Inflammatory macrophage treated with lipopolysaccharide for 1 hour (primary cell): ENCODE measurements at places on chromosomes 6 and 20.

GRCh38 chr6:165697171-165697570 lies 34.1 kb upstream of the PDE10A start:
- no peak for DNase-seq

GRCh38 chr6:14635934-14636591 lies 518.5 kb downstream of the CD83 start:
- DNase-seq = no peak

DNA sequence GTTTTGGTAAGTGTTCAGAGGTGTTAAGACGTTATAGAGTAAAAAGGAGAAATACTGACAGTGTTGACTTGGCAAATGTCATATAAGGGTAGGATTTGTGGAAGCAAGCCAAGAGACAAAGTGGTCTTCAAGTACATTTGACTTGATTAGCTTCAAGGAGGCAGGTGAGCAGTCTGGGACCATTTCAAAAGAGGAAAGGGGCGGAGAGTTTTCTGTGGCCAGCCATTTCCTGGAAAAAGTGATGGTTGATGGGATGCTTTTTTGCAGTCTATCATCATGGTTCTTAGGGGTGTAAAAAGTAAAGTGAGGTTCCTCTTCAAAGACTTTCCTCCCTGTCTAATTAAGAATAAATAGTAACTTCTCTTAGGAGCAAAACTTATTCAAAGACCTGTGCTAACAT lies 28.7 kb downstream of the FKBP1A start:
- no peak for DNase-seq

GRCh38 chr6:63844287-63844686 lies 208.7 kb downstream of the PHF3 start:
- DNase-seq = no peak

- no peak for DNase-seq
These were observed 24.6 kb downstream of the STK4 start for GRCh38 chr20:44990957-44991356.

DNA sequence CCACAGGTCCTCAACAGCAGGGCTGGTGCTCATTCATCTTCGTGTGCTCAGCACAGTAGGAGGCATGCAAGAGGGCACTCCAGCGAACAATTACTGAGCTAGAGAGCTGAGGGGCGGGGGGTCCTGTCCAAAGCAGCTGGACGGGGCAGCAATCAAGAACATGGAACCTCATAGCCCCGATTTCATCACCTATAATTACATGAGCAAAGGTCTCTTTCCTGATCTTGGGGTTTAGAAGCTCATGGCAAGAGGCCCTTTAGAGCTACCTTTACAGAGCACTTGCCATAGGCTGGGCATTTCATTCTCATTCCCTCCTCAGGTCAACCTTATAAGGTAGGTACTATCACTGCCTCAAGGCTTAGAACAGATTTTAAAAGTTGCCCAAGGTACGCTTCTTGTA lies 10.4 kb downstream of the MOCS1 start:
- DNase-seq = no peak

DNA sequence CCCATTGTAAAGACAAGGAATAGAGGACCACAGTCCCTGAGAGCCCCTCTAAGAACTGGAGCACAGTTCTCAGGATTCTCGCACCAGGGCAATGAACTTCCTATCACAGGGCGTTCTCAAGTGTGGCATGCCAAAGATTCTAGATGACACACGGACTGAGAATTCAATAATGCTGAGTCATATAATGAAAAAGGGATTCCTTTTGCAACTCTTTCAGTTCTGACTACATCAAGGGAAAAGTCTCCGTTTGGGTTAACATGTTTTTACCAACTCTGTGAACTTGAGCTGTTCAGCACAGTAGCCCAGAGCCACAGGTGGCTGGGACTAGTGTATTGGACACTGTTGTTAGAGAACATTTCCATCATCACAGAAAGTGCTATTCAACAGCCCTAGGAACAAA lies 3.4 kb downstream of the MED20 start:
- peak; percentile 26 for DNase-seq
